HFFc6 (cell line): ENCODE measurements at places on chromosomes 2 and 18.

DNA sequence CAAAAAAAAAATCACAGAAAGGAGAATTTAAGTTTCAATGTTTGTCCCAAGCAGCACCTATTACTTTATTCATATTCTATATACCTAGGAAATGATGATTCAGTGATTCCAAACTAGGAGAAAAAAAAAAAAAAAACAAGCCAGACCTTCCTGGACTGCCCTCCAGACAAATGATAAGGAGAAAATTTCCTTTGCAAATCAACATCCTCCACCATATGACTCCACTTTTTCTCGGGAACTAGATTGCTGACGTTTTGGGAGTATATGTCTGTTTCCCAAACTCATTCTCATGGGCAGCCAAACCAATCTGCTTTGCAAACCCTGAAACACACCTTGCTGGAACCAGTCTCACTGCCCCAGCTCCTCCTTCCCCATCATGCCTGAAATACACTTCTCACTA is 16.8 kb downstream of the AP1S3 start:
- DNase-seq = no peak

- DNase-seq = no peak
Measured at GRCh38 chr2:238634701-238635357, 208.1 kb downstream of the ASB1 start.

DNA sequence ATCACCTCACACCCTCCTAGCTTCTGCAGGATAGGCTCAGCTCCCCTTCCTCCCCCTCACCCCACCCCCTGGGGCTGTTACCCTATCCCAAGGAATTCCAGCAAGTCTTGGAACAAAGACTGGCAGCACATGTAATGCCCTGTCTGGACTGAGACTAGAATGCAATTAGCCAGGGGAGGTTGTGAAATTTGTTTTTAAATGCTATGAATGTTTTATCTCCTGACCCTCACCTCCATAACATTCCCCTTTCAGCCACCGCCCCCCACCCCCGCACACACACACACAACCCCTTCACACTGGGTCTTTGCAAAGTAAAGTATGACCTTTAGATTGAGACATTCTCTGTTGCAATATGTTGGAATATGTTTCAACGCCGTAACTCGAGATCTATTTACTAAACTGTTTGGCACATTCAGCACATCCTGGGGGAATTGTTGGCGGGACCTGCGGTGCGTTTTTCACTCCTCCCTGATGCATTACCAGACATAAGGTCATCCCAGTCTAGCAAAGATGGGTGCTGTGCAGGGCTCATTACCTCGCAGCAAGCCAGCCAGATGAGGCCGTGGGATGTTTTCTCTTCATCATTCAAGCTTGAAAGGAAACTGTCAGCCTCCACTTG is 290.7 kb upstream of the SLC14A2 start:
- no peak for DNase-seq

- no peak for DNase-seq
Measured at GRCh38 chr2:102350137-102350793, 5.3 kb upstream of the IL18R1 start.

GRCh38 chr2:128686881-128687555 is 368.4 kb upstream of the HS6ST1 start:
- DNase-seq = no peak
